ENCODE measurements at places on chromosomes 11 and 22.
A peak's percentile ranks its signal among the peaks of the same experiment; 100 is the strongest.

GRCh38 chr22:49546811-49547585 lies 280.7 kb downstream of the BRD1 start:
- DNase-seq: no peak

GRCh38 chr22:22925805-22926369 lies 38.3 kb downstream of the IGLL5 start:
- no peak for DNase-seq

DNA sequence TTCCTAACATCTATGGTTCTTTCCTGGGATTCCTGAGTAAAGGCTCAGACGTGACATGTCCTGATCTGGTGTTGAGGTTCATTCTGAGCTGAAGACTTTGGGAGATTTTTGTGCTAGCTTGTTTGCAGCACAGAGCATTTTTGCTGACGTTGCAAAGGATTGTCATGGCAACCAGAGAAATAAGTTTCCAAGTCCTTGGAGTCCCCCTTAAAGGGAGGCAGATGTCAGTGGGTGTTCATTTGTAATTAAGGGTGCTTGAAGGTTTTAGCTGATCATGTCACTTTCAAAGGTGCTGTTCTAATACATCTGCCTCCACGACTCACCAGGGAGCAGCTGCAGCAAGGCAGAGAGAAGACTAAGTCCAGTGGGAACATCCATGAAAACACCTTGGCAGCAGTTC lies 5.4 kb upstream of the SYN3 start:
- no peak for DNase-seq

- DNase-seq: no peak
Measured at GRCh38 chr11:113562981-113563461, 87.8 kb upstream of the DRD2 start.

DNA sequence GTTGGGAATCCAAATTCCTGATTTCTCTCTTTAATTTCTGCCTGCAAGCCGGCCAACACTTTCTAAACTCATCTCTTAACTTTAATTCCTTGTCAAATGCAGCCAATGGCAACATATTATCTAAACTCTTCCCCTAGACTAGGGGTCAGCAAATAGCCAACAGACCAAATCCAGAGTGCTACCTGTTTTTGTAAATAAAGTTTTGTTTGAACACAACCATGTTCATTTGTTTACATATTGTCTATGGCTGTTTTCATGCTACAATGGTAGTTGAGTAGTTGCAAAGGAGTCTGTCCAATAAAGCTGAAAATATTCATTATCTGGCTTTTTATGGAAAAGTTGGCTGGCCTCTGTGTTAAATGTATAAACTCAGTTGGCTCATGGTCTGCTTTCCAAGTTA lies 37.2 kb upstream of the RASSF10 start:
- no peak for DNase-seq

- no peak for DNase-seq
Measured at GRCh38 chr11:112835591-112836255, 125.5 kb upstream of the NCAM1 start.

DNA sequence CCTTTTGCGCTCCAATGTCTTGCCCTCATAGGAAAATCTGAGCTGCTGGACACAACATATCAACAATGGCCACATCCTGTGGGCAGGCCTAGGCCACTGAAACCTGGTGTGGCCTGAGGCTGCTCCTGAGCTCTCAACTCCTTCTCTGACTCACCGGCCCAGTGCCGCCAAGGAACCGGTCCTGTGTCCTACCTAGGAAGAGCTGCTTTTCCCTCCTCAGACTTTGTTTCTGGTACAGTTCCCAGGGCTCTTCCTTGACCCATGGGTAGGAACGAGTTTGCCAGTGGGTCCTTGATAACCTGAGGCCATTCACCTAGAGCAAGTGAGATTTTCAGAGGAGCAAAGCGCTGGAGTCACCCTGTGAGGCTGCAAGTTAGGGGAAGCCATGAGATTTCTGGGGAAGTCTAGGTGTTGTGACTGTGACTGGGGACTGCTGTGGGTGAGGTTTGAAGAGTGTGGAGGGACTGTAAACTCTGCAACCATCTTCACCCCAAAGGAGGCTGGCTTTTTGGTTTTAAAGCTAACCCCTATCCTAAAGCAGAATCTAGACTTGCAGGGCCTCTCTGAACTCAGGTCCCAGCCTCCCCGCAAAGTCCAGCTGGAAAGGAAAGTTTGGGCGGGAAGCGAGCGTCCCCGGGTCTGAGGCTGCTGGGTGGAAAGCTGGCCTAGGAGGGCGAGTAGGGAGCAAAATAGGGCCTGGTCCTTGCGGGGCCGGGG lies 12.0 kb upstream of the PAX6 start:
- peak; percentile 77 for DNase-seq

DNA sequence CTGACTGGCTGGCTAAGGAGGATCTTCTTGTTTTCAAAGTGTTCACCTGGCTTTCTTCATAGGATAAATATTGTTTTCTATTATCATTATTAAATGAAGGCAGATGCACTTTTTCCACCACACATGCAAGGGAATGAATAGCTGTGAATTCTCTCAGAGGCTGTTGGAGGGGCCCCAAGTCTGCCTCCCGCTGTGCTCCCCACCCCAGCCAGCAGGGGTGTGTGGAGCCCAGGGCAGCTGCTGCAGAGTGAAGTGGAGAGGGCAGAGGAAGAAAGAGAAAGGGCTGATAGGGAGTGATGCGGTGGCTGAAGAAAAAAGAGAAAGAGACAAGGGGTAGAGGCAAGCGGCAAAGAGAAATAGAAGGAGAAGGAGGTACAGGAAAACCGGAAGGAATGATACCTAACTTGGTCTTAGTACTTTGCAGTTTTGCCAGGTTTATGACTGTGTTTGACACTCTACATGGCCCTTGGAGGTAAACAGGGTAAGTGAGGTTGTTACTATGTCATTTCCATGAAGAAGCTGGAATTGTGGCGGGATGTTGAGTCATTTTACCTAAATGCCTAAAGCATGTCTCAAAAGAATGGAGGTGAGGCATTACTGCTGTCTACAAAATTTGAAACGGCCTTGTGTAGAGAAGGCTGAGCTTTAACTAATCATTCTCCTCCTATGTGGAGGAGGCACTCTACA lies 145.7 kb upstream of the B3GAT1 start:
- DNase-seq: peak; percentile 53

GRCh38 chr22:31603081-31603525 lies 58.9 kb downstream of the PISD start:
- DNase-seq: no peak

GRCh38 chr22:41970601-41971000 lies 1.4 kb downstream of the SEPTIN3 start:
- DNase-seq: no peak

GRCh38 chr11:20131788-20132666 lies 28.2 kb downstream of the DBX1 start:
- no peak for DNase-seq

GRCh38 chr22:39471381-39472141 lies 14.7 kb downstream of the MGAT3 start:
- no peak for DNase-seq

- peak; percentile 100 for DNase-seq
Measured at GRCh38 chr11:114159802-114160632, 100.5 kb downstream of the ZBTB16 start.

GRCh38 chr22:29184849-29185490 lies 20.7 kb upstream of the EMID1 start:
- no peak for DNase-seq

- DNase-seq: no peak
Measured at GRCh38 chr11:72358466-72359405, 75.6 kb downstream of the CLPB start.

GRCh38 chr11:79940974-79941735 lies 500.3 kb upstream of the TENM4 start:
- no peak for DNase-seq

- no peak for DNase-seq
Measured at GRCh38 chr11:66493130-66493529, 12.9 kb downstream of the DPP3 start.

- DNase-seq: no peak
Measured at GRCh38 chr11:2466069-2466801, 21.4 kb downstream of the KCNQ1 start.

GRCh38 chr22:27772081-27772983 lies 29.2 kb downstream of the MN1 start:
- DNase-seq: no peak

All from esophagus muscularis mucosa (tissue), 4 donors.